Nephron progenitor cell (in vitro differentiated cells): ENCODE measurements at places on chromosomes 13 and 19.

GRCh38 chr19:3455960-3456601, 24.2 kb downstream of the SMIM24 start:
- DNase-seq, result no peak

- DNase-seq, result no peak
These were observed 9.3 kb downstream of the TMEM143 start for GRCh38 chr19:48354332-48354992.

- no peak for DNase-seq
These were observed 9.2 kb downstream of the ADGRE2 start for GRCh38 chr19:14769201-14769600.

DNA sequence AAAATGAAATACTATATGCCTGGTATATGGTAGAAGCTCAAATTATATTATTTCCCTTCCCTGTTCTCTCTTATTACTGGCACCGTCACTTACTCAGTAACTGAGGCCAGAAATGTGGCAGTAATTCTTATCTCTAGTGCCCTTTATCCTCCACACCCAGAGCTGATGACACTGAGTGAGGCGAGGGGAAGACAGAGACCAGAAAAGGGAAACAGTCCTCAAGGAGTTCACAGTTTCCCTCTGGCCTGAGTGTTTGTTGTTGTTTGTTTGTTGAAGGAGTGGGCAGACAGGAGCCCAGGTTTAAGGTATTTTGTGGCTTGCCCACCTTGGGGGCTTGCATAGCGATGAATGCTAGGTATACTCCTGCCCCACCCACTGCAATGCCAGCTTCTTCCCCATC, 101.5 kb upstream of the FNDC3A start:
- no peak for DNase-seq

DNA sequence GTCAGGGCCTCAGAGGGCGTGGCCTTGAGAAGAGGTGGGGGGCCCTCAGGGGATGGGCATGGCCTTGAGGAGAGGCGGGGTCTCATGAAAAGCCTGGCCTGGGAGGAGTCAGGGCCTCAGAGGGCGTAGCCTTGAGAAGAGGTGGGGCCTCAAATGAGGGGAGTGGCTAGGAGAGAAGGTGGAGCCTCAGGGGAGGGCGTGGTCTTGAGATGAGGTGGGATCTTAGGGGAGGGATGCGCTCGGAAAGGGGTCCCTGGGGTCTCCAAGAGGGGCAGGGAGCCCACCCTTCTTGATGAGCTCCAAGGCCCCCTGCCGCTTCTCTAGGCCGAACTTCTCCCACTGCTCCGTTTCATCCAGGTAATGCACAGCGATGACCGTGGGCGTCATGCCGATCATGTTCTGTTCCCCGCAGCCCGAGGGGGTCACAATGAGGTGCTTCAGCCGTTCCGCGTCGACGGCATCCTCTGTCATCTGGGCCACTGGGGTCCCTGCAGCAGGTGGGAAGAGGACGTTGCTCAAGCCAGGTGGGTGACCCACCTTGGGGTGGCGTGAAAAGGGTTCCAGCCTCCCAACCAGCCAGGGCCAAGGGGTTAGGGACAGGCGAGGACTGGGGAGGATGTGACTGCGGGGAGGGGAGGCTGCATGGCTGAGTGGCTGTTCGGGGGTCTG, 24.3 kb upstream of the TNFSF14 start:
- DNase-seq, result no peak

DNA sequence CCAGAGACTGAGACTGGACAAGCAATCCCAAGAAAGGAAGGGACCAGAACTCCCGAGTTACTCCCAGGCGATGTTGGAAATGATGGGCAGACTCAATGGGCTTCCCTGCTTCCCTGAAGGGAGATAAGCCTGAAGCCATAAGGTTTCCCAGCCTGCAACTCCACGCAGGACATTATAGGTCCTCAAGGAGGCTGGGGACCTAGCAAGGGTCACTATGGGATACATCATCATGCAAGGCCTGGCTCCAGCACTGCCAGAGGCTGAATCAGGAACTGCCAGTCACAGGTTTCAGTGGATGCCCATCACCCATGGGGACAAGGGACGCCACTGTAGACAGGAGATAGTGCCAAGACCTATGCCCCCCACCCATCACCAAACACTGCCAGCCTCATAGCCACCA, 338.7 kb downstream of the IRS2 start:
- no peak for DNase-seq

DNA sequence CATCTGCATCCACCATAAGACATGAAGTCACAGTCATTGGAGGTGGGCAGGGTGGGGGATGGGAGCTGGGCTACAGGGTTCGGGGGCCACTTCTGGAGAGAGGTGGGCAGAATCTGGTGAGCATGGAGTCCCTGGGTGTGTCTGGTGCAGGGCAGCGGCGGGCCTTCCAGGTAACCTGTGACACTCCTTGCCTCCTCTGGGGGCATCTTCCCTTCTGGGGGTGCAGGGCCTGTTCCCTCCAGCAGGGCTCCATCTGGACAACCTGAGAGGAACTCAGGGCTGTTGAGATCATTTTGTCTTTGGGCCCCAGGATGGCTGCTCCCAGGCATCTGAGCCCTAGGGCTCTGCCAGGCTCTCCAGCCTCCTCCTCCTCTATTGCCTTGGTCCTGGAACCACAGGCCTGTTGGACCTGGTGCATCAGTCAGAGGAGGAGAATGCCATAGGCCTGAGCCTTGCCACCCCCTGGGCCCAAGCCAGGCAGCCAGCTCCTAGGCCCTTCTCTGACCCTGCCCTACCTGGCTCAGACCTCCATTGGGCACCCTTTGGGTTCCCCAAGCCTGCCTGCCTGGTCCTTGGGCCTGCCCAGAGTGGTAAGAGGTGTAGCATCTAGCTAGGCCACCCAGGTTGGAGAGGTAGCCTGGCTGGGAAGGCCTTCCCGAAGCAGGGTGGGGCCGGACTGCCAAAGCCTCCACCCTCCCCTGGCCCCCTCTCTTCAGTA, 13.4 kb downstream of the LYL1 start:
- no peak for DNase-seq

DNA sequence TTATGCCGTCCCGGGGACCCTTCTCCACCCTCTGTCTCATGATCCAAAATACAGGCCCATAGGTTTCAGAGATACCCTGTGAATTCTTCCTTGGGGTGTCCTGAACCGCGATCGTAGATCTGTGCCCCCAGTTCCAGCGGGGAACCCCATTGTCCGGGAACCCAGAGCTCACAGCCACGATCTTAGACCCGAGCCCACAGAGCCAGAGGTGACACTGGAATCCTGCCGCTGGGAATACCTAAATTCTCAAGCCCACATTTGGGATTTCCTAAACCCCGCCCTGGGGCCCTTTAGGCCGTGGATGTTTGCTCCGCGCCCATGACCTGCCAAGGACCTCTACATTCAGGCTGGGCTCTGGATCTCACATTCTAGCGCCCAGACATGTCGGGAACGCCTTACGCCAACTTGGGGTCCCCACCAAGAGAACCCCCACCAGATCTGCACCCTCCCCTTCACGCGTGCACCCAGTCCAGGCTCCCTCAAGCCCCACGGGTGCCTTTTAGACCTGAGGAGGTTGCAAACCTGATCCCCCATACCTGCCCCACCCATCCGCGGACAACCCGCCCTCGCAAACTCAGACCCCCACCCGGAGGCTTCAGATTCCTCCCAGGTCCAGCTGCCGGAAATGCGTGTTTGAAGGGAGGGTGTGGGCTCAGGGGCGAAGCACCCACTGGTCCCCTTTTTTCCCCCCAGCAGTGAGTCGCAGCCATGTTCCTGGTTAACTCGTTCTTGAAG, 605 bp downstream of the CAPNS1 start:
- peak; percentile 37 for DNase-seq

- no peak for DNase-seq
These were observed 159.0 kb downstream of the RFC3 start for GRCh38 chr13:33976965-33977364.
